ENCODE measurements at places on chromosomes 5 and 9.

- DNase-seq, result no peak
These were observed 25.9 kb downstream of the MAT2B start for GRCh38 chr5:163531272-163531671.

DNA sequence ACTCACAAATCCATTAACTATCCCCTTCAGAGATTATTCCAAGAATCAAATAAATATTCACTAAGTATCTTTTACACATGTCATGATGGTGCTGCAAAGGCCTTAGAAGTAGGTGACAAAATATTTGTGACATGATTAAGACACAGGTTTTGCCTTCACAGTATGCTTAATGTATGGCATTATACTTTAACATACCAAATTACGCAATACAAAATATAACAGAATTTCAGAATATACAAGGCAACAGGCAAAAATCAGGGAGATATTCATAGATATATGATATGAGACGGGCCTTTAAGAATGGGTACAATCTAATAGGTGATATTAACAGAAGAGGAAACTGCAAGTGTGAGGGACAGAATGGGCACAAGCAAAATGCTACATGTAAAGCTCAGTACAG lies 41.6 kb downstream of the CAAP1 start:
- DNase-seq, result no peak

DNA sequence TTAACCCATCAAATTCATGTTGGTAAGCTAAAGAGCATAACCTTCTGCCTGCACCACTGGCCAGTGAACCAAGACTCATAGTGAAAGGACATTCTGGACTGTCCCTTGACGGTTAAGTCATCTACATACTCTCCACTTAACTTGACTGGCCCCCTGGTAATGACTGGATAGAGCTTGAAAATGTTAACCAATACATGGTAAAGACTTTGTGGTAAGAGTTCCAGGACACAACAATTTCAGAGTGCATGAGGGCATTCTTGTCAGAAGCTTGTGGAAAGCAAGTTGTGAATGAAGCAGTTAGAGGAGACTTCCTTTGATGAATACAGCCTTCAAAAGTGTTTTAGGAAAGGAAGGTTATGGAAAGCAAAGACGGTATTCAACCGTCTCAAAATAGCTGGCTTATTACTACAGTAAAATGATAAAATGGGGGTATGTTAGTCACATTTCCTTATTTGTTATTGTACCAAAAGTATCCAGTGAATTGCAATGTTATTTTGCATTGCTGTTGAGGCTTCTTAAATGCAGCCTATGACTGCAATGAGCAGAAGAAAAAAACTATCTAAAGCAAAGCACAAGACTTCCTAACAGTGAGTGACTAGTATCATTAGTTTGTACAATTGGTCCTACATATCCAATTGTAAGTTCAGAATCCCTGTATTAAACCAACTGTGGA lies 47.2 kb upstream of the DAB2 start:
- no peak for DNase-seq

DNA sequence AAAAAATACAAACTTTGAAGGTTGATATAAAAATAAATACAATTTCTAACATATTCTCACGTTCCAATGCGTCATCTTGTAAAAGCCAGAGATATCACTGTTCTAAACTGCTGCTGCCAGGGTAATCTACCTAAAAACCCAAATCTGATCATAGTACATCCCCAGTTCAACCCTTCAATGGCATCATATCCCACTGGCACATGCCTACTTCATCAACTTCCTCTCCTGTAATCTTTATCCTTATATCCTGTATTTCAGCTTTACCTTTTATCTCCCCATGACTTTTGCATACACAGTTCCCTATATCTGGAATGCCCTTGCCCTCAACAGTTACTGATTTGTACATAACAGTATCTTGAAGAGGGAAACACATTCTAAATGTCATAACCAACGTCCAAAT lies 7.5 kb downstream of the DENND1A start:
- DNase-seq, result no peak

DNA sequence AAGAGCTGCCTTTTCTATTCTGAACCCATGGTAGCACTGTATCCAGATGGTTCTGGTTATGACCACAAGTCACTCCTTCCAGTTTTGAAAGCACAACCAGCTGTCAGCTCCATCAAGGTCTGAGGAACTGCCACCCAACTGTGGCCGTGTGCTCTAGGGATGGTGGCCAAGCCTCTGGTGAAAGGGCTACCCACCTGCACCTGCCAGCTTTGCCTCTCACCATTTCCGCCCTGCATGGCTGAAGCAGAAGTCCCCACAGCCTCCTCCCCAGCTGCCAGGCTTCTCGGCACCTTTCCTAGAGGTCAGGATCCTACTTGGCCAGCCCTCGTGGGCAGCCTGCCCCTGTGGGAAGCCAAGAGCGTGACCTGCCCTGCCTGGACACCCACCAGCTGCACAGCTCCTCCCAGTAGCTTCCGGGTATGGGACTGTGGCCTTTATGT lies 16.8 kb downstream of the SEMA5A start:
- no peak for DNase-seq

DNA sequence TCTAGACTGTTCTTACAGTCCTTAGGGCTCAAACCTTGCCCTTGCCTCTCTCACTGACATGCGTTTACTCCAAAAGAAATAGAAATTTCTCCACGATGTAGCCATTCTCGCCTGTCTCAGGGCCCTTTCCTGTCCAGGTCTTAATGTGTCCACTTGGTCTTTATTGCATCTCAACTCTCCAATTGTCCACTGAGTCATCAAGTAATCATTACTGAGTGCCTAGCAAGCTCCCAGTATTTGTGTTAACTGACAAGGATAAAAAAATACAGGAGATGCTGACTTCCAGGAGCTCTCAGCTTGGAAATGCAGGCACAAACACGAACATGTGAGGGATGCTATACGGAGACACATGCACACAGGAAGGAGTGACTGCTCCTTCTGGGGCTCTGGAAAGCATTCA lies 147.3 kb downstream of the ARSB start:
- DNase-seq, result no peak

GRCh38 chr9:37683531-37684371 lies 33.0 kb downstream of the FRMPD1 start:
- no peak for DNase-seq

DNA sequence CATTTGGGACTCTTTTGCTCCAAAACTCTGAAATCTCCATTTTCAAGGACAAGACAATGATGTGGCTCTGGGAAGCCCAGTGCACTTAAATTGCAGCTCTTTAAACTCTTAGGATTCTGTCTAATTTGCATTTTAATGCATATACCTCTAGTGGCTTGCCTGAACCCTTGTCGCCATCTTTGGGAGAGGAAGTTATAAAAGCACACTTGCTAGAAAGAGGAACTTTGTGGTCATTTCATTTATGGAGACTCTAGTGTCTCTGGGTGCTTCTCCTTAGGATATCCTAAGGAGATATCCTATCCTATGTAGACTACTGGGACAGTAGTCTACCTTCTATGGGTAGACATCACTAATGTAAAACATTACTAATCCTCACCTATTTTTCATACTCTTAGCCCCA lies 77.3 kb upstream of the SLC1A3 start:
- no peak for DNase-seq

DNA sequence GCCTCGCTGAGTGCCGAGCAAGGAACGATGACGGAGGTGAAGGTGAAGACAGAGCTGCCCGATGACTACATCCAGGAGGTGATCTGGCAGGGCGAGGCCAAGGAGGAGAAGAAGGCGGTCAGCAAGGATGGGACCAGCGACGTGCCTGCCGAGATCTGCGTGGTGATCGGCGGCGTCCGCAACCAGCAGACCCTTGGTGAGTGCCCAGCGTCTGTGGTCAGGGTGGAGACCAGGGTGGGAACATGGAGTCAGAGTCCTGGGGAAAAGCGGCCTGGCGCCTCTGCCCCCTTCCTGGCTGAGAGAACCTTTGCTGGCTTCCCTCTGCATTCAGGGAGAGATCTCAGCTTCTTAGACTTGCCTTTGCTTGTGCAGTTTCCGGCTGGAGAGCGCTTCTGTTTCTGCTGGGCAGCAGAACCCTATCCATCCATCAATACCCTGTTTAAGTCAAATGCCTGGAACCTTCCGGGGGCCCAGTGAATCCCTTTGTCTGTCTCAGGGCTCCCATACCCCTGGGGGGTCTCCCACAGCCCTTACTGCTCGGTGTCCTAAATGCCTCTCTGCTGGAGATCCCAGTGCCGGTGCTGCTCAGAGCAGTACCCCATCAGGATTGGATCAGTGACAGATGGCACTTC lies 89.6 kb downstream of the AMBP start:
- no peak for DNase-seq

GRCh38 chr5:153350175-153350883 lies 140.1 kb upstream of the GRIA1 start:
- DNase-seq, result no peak

- DNase-seq, result no peak
These were observed 163.5 kb upstream of the SNX2 start for GRCh38 chr5:122611406-122611805.

DNA sequence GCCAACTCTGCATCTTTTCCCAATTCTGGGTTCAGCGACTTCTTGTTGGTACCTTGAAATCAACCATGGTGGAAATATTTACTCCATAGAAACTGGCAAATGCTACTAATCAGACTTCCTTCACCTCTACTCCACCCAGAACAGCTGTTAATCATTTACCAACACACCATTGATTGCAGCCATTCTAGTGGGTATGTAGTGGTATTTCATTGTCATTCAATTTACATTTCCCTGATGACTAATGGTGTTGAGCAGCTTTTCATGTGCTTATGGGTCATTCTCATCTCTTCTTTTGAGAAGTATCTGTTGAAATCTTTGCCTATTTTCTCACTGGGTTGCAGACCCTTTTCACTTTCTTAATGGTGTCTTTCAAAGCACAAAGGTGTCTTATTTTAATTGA lies 122.4 kb upstream of the MSX2 start:
- DNase-seq, result no peak

DNA sequence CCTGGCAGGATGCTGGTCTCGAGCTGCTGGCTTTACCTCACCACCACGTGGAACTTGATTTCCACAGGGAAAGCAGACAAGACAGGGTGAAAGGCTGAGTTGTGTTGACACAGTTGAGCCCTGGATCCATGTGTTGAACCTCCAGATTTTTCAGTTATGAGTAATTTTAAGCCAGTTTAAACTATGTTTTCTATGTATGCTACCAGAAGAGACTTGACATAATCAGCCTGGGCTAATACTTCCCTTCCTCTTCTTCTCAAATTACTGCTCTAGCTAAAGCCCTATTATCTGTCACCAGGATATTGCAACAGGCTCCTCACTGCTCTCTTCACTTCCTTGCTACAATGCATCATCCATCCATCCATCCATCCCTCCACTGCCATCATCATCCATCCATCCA lies 12.0 kb upstream of the PHYKPL start:
- DNase-seq, result no peak

- DNase-seq, result no peak
These were observed 1019.0 kb downstream of the CDH18 start for GRCh38 chr5:18968966-18969365.

- DNase-seq, result no peak
These were observed 283.0 kb upstream of the ITGA1 start for GRCh38 chr5:52504584-52505240.
